ENCODE measurements at places on chromosomes 1 and 21.

DNA sequence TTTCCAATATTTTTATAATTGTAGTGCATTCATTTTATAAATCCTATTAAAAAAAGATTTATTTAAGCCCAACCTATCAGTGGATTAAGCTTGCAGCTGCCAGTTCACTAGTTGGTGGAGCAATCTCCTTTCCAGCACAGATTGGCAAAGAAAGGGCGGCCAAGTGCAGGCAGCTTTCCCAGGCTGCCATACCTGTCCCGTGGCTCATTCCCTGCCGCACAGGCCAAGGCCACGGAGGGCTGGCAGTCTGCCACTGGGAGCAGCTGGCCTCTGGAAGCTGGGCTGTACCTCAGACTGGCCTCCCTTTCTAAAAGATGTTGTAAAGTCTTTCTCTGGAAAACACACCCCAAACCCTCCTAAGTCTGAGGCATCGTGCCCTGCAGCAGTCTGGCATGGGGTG is 74.2 kb downstream of the SIM2 start:
- DNase-seq, result no peak

DNA sequence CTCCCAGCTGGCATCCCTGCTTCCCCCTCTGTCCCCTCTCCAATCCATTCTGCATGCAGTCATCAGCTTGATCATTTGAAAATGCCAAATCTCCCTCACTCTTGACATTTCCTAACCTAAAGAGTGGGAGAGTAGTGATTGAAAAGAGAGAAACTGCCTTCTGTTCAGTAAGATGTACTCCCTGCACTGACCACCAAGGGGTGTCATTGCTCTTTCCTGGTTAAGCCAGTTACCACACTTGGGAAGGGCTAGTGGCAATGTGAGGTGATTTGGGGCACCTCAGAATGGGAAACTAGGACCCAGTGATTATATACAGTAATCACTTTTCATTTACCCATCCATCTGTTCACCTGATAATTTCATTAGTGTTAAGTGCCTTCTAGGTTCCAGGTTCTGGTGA is 6.9 kb upstream of the TMEM269 start:
- DNase-seq, result peak; percentile 70

DNA sequence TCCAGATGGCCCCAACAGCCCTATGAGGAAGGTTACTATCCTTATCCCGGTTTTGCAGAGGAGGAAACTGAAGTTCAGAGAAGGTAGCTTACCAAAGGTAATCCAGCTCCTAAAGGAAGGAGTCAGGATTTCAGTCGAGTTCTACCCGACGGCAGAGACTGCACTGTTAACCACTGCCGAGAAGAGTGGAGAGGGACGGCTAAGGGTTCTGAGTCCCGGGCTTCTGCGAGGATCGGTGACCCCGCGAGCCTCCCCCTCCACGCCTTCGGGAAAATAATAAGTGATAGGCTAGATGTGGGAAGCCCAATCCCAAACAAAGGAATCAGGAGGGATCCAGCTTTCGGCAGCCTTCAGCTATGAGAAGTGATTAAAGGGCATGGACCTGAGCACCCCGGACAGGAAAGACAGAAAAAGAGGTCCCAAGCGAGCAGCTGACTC is 587 bp downstream of the TMEM53 start:
- no peak for DNase-seq

- no peak for DNase-seq
Observed at GRCh38 chr1:224116131-224116530, 2.2 kb downstream of the FBXO28 start.

DNA sequence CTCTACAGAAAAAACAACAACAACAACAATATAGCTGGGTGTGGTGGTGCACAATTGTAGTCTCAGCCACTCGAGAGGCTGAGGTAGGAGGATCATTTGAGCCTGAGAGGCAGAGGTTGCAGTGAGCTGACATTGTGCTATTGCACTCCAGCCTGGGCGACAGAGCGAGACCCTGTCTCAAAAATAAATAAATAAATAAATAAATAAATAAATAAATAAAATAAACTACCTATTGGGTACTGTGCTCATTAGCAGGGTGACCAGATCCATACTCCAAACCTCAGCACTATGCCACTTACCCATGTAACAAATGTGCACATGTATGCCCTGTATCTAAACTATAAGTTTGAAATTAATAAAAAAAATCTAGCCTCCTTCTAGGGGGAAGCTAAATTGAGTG is 369.4 kb upstream of the AJAP1 start:
- no peak for DNase-seq
